ENCODE measurements at places on chromosomes 3 and 15.

DNA sequence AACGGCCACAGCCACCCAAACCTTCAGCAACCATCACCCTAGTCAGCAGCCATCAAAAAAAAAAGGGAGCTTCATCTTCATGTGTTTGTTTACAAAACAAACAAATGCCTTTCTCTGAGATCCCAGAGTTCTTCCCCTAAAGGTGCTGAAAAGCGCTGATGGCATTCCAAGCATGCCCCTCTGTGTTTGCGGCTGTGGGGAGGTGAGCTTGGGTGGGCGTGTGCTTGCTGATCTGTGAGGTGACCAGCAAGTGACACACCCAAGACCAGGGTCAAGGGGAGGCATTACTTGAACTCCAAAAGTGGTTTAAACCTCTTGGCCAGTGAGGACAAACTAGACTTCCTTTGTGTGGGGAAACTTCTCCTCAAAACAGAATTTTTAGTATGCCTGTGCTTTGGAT is 81.5 kb downstream of the DHX36 start:
- no peak for DNase-seq

DNA sequence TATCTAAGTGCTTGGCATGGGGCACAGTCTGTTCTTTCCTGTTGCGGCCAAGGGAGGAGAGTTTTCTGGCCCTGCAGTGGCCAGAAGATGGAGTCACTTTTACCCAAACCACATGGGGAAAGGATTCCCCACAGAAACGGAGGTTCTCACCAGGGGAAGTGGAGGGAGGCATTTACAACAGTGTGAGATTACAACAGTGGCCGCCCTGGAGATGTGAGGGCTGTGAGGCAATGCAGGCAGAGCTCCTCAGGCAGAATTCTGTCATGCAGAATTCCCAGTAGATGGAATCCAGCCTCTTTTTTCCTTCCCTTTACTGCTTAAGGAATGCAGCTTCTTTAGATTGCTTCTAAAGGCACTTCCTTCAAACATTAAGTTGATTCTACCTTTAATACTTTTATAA is 83.1 kb downstream of the CACNA1D start:
- DNase-seq, result no peak

GRCh38 chr3:58837141-58837843 is 170.7 kb upstream of the FAM3D start:
- DNase-seq, result no peak

DNA sequence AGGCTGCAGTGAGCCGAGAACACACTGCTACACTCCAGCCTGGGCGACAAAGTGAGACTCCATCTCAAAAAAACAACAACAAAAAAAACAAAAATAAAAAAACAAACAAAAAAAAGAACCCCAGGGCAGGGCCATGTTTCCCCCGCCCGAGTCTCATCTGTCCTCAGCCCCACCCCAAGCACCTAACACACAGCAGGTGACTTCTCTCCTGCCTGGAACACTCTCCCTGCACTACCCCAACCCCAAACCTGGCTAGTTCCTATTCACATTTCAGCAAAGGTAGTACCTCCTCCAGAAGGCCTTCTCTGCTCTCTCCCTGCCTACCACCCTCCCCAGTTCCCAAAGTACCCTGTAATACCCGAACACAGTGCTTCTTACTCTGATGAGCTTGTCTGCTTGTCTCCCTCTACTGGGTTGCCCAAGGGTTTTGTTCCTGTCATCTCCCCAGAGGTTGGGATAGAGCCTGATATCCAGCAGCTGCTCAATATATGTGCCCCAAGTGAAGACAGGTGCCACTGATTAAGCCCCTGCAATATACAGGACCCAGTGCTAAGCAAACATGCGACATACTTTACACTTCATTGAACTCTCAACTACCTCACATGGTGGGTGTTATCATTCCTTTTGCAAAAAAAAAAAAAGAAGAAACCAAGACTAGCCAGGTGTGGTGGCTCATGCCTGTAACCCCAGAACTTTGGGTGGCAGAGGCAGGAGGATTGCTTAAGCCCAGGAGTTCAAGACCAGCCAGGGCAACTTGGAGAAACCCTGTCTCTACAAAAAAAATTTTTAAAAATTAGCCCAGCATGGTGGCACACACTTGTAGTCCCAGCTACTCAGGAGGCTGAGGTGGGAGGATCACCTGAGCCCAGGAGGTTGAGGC is 103.6 kb downstream of the DAPK2 start:
- no peak for DNase-seq

- no peak for DNase-seq
These were observed 141.1 kb upstream of the PTPRG start for GRCh38 chr3:61420136-61420759.

DNA sequence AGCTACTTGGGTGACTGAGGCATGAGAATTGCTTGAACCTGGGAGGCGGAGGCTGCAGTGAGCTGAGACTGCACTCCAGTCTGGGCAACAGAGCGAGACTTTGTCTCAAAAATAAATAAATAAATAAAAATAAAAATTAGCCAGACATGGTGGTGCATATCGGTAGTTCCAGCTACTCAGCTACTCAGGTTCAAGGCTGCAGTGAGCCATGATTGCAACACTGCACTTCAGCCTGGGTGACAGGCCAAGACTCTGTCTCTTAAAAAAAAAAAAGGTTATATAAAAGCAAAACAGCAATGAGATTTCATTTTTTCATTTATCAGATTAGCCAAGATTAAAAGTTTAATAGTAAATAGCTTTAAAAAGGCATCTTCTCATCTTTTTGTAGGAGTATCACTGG is 2.9 kb downstream of the TGM4 start:
- no peak for DNase-seq

GRCh38 chr3:183541235-183541655 is 14.3 kb downstream of the KLHL6 start:
- DNase-seq, result no peak

DNA sequence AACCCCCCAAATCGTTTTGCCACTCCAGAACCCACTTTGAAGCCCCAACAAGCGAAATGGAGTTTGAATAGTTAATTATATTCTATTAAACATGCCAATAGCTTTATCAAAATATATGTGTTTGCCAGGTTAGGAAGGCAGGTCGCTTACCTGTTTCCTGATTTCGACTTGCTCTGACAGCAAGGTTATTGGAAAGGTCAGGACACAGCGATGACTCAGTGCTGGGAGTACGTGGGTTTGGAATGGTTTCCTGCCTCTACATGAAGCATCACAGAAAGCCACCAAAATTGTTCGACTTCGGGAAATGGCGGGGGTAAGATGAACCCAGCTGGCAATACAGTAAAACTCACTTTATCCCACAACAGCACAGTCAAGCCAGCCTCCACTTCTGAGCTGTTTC is 135.6 kb upstream of the ABI3BP start:
- DNase-seq, result no peak

GRCh38 chr3:149588909-149589308 is 68.9 kb downstream of the WWTR1 start:
- no peak for DNase-seq
